ENCODE measurements at places on chromosomes 6 and 20.

- DNase-seq, result no peak
Observed at GRCh38 chr20:57622201-57622570, 2.0 kb upstream of the ZBP1 start.

DNA sequence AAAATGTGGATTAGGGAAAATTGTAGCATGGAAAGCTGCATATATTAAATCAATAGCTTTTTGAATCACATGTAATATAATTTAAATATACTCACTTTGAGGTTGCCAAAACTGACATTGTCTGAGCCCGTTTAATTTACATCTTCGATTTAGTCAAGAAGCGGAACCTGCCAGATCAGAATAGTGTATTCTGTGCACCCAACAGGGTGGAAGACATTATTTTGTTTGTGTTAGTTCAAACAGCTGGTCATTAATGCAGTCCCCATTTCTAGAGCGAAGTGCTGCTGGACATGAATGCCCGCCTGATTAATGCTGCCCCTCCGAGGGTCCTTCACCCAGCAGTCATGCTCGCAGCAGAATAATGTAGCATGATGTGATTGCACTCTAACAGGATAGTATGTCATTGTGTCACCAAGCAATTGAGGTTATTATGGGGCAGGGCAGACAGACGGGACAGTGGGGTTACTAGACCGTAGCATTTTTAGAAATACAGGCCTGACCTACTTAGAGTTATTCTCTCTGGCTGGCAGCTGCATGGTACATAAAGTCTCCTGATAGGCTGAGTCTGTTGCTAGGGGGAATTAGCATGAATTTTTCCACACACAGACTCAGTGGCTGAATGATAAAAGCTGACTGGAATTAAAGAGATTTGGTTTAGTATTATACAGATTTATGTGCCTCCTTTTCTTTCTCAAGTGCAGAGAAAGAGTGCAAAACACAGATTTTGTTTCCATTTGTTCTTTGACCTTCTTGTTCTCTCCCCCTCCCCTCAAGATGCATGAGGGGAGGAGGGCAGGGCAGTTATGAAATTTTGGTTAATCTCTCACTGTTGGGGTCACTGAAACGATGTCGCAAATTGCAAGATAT, 147.1 kb downstream of the PRL start:
- DNase-seq, result no peak

- no peak for DNase-seq
Observed at GRCh38 chr6:41892921-41893564, 2.1 kb downstream of the USP49 start.

- no peak for DNase-seq
Observed at GRCh38 chr20:35611482-35611881, 4.1 kb upstream of the SPAG4 start.

DNA sequence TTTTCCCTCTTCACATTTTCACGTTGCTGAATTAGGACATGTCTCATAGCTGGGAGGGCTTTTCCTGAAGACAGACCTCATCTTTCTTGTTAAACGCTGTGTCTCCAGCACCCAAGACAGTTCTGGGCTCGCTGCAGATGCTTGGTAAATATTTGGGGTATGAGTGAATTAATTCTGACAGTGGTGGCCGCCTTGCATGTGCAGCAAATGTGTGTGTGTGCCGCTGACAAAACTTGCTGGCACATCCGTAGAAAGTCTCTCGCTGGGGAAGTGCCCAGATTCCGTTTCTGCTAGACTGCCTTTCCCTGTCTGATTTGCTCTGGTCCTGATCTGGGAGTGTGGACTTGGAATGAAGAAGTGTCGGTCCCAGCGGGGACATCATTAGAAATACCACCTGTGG, 48.2 kb upstream of the ZNFX1 start:
- DNase-seq, result peak; percentile 63

GRCh38 chr20:62015540-62016288, 50.0 kb downstream of the TAF4 start:
- DNase-seq, result no peak

DNA sequence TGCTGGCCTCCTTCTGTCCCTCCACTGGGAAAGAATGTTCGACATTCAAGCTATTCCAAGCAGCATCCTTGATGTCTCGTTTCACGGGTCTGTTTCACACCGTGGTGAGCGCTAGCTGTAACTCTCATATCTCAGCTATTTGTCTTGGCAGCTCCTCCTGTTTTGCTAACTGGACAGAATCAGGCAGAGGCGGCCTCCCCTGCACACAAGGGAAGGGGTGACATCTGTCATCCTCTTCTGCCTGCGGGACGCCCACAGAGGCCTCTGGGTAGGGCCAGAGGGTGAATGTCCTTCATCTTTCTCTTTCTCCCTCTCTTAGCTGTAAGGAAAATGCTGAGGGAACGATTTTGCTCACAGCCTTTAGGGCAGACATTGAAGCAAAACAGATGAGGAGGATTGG, 232.8 kb upstream of the GMDS start:
- peak; percentile 31 for DNase-seq

GRCh38 chr20:53621482-53622246, 28.0 kb upstream of the ZNF217 start:
- DNase-seq, result peak; percentile 90

- no peak for DNase-seq
Observed at GRCh38 chr20:11076434-11077105, 402.8 kb upstream of the JAG1 start.

GRCh38 chr20:44956410-44956809, 3.8 kb downstream of the TOMM34 start:
- DNase-seq, result no peak

DNA sequence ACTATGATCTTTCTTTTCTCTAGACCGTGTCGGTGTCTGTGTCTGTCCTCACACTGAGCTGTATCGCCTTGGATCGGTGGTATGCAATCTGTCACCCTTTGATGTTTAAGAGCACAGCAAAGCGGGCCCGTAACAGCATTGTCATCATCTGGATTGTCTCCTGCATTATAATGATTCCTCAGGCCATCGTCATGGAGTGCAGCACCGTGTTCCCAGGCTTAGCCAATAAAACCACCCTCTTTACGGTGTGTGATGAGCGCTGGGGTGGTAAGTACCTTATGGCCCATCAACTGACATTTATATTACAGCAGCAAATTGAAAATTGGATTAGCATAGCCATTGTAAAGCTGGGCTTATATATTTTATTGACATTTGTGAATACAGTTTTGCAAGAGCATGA, 72.2 kb upstream of the GFRAL start:
- DNase-seq, result no peak

DNA sequence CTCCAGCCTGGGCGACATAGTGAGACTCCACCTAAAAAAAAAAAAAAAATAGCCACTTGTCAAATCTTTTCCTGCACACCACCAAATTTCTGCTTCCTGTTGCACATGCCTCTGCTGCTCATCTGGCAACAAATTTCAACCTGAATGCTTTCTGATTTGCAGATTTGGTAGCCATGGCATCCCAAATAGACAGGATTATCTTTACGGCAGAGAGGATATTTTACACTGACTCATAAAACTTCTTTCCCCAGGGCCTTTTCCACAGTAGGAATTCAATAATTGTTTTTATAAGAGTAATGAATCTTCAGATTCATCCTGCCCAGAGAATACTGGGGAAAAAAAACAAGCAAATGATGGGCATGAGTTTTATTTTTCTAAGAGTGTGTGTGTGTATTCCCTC, 264.6 kb downstream of the FRK start:
- DNase-seq, result no peak

- no peak for DNase-seq
Observed at GRCh38 chr6:56730663-56731529, 88.2 kb upstream of the DST start.

GRCh38 chr20:59574308-59574707, 30.0 kb upstream of the PHACTR3 start:
- no peak for DNase-seq

DNA sequence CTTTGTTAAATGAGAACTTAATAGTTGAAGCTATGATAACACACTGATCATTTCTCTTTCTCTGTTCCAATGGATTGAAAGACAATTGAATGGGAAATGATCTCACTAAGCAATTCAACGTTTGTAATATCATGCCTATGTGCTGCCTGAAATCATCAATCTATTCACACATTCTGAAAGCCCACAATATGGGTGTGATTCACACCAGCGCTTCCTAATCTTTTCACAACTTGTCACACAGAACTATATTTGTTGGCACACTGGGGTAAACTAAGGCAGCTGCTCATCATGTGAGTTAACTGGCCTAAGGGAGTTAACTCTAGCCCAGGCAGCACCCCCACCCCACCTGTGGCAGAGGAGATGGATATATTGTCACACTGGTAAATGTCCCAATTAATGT, 37.1 kb upstream of the UTRN start:
- DNase-seq, result no peak

DNA sequence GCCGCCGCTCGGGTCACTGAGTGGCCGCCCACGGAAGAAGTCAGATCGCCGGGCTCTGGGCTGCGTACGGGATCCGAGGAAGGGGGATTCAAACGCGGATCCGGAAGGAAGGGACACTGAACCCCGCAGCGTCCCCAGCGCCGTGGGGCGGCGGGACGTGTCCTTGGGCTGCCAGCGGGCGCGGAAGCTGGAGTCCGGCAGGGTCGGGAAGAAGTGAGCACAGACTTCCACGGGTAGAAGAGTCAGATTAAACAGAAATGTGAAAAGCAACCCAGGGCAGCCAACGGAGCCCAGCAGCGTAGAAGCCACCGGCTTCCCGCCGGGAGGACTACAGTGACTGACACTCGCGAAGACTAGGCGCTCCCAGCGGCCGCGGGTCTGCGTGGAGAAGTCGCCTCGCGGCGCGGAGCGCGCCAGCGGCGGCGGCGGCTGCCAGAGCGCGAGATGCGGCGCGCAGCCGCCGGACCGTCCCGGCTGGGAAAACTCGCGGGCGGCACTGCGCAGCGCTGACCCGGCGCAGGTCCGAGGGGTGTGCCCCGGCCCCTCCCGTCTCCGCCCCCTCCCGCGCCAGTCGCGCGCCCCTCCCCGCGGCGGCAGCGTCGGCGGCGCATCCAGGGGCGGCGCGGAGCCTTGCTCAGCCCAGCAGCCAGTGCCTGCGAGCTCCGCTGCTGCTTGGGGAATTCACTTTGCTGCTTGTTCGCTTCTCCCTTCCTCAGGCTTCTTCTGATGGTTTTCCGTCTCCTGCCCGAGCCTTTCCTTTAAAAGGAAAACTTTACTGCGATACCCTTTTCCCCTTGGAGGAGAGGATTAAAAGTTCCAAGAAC, at the start of gene SAMD5:
Gene SAMD5 (plus strand): TSS at position 649 of the 824 bp plus-strand sequence. CDS start 239 bp downstream, outside the sequence.
- DNase-seq, result no peak

DNA sequence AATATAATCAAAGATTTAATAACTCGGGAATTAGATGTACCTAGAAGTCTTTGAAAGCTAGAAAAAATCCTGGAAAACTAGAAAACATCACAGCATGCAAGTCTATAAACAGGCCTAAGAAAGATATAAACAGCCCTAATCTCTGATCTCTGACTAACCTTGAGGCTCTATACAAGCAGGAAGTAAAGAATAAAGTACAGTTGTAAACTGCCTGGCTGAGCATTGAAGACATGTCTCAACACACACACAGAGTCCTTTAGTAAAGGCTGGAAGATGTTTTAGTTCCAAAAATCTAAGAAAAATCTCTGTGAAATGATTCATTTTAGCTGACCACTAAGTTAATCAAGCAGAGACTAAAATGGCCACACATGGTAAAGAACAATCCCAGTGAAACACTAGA, 774.5 kb downstream of the EYS start:
- DNase-seq, result no peak

- DNase-seq, result no peak
Observed at GRCh38 chr20:10075606-10076005, 40.8 kb downstream of the ANKEF1 start.

DNA sequence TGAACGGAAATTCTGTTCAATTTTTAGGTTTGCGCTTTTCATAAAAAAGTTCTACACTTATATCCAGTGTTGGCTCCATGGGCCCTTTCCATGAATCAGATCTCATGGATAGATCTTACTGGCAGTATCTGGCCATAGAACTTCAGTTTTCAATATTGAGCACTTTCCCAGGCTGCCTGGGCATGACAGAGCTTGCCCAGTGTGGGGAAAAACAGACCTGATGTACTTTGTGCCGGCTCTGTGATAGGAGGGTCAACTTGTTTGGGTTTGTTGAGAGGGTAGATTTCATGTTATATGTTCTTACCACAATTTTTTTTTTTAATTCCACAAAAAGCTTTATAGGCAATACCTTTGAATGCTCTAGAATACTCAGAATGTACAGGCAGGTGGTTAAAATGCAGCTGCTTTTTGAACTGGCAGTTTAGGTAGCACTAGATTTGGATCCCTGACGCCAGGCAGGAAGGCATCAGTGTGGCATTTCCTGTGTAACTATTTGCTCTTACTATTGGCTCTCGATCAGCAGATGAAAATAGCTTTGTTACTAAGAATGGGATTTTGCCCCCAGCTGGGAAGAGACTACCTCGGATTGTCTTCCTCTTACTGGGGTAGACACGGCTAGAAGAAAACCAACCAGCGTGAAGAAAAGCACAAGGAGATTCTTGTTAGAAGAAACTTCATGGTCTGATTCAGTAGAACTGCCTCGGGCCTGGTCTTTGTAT, 404.9 kb upstream of the SOX4 start:
- DNase-seq, result no peak

DNA sequence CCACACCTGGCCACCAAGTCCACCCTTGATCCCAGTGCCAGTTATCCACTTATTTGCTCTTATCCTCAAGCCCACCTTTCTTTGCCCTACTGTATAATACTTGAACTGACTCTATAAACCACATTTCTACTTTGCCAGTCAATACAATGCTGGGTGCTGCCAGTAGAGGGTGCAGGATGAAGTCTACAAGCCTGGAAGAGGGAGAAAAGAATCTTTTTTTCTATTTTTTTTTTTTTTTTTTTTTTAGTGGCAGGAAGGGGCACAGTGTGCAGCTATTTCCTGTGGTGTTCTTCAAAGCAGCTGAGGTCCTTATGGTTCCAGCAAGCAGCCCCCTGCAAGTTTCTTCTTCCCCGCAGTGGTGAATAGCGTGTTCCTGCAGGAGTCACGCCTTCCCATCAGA, 22.2 kb upstream of the GABRR1 start:
- no peak for DNase-seq

DNA sequence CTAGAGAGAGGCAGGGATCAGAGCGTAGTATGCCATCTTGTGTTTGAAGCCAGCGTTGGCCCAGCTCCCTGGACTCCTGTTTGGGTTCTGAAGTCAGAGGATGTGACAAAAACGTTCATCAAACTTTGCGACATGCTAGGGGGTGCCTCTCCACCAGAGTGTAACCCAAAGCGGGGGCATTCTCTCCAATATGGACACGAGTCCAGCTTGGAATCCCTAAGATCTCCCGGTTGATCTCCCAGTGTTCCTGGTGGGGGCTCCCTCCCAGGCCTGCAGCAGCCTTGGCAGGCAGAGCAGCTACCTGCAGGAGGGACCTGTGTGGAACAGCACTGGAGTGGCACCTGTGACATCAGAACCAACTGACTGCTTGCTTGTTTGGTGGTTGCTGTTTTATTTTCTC, 218.8 kb upstream of the ECI2 start:
- no peak for DNase-seq

GRCh38 chr20:32354592-32355416, 3.3 kb upstream of the ASXL1 start:
- DNase-seq, result no peak

GRCh38 chr6:11639376-11640235, 102.1 kb downstream of the TMEM170B start:
- no peak for DNase-seq

DNA sequence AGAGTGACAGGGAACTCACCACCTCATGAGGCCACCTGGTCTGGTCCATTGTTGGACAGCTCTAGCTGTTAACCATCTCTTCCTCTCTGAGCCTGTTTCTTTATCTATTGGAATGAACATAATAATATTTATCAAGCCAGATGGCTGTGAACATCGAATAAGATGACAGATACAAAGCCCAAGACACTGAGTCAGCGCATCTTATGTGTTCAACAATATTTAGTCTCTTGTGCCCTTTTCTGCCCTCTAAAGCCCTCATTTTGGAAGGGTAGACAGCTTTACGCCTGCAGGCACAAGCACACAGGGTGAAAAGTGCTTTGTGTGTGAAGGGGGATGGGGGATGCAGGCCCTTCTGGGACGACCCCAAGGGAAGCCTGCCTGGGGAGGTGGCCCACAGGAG, 164.0 kb downstream of the GRM4 start:
- DNase-seq, result no peak

Measured in GM04503 (cell line).